ENCODE measurements at places on chromosomes 13 and 19.

DNA sequence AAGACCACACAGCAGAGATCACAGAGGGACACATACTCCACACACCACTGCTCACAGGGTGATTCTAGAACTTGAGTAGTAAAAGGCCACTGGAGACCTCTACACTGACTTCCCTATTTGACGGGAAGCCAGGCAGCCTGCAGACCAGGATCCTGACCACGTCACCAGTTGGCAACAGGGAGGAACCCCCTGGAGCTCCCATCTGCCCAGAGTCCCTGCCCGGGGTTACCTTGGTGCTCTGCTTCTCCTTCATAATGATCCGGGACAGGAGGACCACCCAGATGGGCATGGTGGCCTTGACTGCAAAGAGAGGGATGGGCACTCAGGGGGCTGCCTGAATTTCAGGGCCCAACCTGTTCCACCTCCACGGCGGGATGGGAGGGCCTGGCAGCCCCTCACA lies 932 bp downstream of the SLC35E1 start:
- DNase-seq = no peak

- no peak for DNase-seq
Observed at GRCh38 chr13:50275392-50276063, 260.3 kb downstream of the KCNRG start.

DNA sequence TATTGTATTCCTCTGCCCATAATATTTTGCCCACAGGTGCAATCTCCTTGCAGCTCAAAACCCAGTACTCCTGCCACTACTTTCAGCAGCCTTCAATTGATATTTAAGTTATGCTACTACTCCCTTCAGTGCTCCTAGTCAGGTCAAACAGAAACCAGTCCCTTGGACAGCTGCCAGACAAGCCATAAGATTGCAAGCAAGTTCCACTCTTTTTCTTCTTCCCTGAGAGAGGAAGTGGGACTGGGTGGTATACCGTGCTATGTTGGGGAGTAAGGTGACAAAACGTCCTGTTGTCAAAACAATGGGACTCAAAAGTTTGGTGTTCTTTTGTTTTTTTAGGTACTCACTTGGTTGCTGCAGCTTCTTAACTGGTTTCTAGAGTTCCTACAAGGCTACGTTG lies 63.1 kb upstream of the FRY start:
- DNase-seq = no peak

GRCh38 chr19:48390188-48391099 lies 907 bp downstream of the KDELR1 start:
- peak; percentile 51 for DNase-seq

- no peak for DNase-seq
Observed at GRCh38 chr19:44576843-44577565, 36.4 kb upstream of the IGSF23 start.

DNA sequence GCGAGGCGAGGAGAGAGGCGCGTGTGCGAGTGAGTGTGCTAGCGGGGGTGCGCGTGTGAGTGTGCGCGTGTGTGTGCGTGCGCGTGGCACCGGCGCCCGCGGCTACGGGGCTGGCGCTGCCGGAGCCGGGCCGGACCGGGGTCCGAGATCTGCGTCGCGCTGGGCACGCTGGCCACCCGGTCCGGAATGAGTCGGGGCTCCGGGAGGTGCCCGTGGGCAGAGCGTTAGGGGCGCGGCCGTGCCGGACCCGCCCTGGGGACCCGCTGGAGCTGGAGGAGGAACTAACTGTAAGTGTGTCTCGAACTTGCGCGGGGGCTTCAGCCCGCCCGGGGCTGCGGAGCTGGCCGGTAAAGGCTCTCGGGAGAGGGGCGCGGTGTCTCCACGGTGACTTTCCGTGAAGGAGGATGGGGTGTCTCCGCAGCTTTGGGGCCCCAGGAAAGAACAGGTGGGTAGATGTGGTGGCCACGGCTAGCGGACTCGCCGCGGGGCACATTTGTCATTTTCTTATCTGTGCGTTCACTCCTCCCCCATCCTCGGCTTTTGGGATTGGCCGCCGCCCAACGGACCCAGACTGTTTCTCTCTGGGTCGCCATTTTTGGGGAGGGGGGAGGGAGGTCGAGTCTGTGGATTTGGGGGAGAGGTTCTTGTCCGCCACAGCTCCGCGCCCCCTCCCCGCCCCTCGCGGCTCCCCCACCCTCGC lies 10.1 kb upstream of the SOX1 start:
- DNase-seq = no peak

DNA sequence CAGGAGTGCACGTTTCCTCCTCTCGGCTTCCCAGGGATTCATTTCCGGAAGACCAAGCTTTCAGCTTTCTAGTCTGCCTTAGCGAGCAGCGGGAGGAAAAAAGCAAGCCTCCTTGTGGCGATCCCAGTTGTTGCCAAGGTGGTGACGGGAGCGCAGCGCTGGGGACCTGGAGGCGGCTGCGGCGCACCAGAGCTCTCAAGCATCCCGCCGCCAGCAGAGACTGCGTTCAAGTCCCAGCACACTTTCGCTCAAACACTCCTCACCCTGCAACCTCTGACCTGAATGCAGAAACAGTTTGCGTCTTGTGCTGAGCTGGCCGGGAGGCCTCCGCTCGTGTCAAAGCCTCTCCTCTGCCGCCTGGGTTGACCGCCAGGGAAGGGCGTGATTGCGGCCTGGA lies 4.9 kb downstream of the GSX1 start:
- DNase-seq = no peak
